Lung microvascular endothelial cell (primary cell): ENCODE measurements at places on chromosomes 4 and X.
A peak's percentile ranks its signal among the peaks of the same experiment; 100 is the strongest.

DNA sequence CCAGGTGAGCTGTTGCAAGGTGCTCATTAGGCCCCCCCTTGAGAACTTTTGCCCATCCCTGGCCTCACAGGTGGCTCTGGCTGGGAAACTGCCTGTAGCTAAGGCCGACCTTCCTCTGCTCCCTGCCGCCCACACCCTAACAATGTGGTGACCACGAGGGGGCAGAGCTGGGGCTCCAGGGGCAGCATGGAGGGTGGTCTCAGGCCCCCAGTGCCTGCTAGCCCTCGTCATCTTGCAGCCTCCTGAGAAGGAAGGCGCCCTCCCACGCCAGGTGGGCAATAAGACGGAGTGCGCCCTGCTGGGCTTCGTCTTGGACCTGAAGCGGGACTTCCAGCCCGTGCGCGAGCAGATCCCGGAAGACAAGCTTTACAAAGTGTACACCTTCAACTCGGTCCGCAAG lies 32.4 kb downstream of the ATP2B3 start:
- DNase-seq: no peak

GRCh38 chr4:173508386-173509035 lies 21.5 kb downstream of the HAND2 start:
- DNase-seq: no peak

DNA sequence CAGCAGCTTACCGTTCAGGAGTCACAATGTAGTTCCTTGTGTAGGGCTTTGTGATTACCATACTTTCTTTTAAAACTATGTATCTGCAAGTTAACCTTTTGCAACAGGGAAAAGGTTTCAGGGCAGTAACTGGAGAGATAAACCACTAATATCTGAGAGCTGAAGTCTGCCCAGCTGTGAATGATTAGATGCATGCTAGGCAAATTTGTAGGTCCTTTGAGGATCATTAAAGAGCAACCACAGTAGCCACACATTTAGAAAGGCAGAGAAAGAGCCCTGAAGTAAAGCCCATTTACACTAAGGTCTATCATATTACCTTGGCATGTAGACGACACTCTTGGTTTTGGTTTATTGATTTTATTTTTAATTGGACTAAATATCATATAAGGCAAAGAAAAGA lies 60.0 kb downstream of the ATP8A1 start:
- DNase-seq: no peak

DNA sequence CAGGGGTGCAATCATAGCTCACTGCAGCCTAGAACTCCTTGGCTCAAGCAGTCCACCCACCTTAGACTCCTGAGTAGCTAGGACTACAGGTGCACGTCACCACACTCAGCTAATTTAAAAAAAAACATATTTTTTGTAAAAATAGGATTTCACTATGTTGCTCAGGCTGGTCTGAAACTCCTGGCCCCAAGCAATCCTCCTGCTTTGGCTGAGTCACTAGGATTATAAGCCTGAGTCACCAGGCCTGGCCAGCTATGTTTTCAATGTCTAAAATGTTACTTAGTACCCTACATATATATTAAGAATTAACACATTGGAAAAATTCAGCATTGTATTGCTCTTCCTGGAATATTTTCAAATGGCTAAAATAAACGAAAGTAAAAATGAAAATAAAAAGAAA lies 37.5 kb downstream of the PNPLA4 start:
- DNase-seq: no peak

DNA sequence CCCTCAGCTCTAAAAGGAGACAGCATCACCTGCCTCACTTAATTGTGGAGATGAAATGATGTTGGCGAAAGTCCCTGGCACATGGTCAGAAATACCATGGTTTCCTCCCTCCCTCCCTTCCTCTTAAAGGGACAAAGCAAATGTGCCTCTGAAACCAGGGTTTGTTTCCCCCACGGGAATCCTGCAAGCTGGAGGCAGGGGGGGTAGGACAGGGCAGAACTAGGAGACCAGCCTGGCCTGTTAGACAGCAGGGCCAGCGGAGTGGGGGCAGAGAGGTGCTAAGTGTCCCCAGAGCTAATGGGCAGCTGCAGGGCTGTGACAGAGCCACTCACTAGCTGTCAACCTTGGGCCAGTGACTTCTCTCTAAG lies 5.7 kb downstream of the RTL5 start:
- DNase-seq: peak; percentile 55

- peak; percentile 50 for DNase-seq
These were observed 87.7 kb downstream of the SHROOM2 start for GRCh38 chrX:9873952-9874351.

GRCh38 chrX:112731793-112732192 lies 52.1 kb upstream of the LHFPL1 start:
- DNase-seq: no peak

DNA sequence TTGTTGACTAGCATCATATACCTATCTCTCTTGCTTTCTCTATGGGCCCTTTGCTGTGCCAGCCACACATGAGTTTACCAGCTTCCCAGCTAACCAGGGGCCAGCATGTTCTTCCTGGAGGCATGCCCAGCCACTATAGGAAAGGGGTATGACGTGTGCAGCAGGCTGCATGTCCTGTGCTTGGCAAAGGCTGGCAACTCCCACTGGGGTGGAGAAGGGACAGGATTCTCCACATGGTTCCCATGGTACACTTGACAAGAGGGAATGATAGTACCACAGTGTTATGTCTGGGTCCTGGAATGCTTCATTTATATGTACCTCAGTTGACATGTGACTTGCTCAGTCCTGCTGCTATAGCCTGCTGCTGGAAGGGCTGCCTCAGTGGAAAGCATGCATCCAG lies 78.8 kb downstream of the TMEM164 start:
- peak; percentile 53 for DNase-seq

DNA sequence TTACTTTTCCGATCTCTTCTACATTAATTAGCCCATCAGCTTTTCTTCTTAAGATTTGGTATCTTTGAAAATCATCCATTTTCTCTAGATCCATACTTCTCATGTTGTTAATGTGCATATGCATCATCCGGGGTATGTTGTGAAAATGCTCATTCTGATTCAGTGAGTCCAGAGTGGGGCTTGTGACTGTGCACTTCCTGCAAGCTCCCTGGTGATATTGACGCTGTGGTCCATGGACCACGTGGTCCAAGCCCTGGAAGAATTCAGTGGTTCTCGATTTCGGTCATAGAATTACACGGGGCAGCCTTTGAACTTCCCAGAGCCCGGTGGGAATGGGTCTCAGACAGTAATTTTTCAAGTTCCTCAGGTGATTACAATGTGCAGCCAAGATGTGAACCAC lies 69.8 kb downstream of the ZFX start:
- no peak for DNase-seq

- no peak for DNase-seq
These were observed 48.2 kb upstream of the PASD1 start for GRCh38 chrX:151515237-151515636.

DNA sequence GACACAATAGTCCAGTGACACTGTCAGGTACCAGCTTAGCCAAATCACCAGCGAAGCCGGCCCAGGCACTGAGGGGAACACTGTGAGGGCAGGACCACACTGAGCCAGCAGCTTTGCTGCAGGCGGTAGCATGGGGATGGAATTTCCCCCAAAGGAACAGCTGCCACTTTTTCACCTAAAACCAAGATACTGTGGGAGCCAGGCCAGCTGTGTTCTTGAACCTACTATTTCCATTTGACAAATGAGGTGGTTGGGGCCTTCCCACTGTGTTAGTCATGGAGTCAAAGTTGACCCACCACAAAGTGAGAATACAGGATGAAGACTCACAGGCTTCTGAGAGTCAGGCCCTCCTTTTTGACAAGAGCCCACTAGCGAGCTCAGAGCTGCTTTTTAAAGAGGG lies 70.7 kb upstream of the SH3RF1 start:
- DNase-seq: peak; percentile 67

- no peak for DNase-seq
These were observed 161.8 kb downstream of the PCDH7 start for GRCh38 chr4:30881985-30882384.

DNA sequence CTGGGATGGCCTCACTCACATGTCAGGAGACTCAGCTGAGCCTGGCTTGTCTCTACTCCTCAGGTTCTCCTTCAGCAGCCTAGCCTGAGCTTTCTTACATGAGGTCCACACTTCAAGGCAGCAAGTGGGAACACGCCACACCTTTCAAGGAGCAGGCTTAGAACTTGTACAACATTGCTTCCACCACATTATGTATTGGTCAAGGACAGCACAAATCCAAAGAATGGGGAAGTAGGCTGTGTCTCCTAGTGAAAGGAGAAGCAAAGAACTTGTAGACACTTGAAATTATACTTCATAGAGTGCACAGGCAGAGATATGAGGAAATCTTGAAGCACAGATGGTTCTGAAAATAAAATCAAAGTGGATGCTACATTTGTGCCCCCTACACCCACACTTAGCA lies 120.9 kb upstream of the NOCT start:
- DNase-seq: no peak

GRCh38 chr4:34139346-34139745 lies 2105.0 kb downstream of the ARAP2 start:
- DNase-seq: no peak

GRCh38 chr4:152708796-152709195 lies 29.0 kb upstream of the TMEM154 start:
- DNase-seq: no peak

- no peak for DNase-seq
These were observed 46.9 kb upstream of the HCCS start for GRCh38 chrX:11064276-11064675.

DNA sequence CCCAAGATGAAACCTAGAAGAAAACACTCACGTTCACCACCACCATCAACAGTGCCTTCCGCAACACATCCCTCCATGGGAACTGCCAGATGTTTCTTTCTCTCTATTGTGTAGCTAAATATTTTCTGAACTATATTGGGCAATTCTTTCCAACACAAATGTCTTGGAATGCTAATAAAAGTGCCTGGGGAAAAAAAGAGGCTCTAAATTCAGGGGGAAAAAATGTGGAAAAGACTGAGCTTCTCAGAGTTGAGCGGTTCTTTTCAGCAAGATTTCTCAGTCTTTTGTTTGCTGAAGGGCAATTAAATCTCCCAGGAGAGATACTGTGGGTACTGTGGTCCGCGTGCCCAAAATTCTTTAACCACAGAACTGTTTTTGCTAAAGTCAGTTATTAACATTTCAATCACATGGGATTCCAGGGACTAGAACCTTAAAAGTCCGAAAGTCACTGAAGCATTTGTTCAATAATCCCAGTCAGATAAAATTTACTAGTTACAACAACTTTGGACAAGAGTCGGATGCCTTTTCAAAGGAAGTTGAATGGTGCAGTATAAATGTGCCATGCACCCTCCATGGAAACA lies 51.9 kb upstream of the DHRSX start:
- DNase-seq: no peak

DNA sequence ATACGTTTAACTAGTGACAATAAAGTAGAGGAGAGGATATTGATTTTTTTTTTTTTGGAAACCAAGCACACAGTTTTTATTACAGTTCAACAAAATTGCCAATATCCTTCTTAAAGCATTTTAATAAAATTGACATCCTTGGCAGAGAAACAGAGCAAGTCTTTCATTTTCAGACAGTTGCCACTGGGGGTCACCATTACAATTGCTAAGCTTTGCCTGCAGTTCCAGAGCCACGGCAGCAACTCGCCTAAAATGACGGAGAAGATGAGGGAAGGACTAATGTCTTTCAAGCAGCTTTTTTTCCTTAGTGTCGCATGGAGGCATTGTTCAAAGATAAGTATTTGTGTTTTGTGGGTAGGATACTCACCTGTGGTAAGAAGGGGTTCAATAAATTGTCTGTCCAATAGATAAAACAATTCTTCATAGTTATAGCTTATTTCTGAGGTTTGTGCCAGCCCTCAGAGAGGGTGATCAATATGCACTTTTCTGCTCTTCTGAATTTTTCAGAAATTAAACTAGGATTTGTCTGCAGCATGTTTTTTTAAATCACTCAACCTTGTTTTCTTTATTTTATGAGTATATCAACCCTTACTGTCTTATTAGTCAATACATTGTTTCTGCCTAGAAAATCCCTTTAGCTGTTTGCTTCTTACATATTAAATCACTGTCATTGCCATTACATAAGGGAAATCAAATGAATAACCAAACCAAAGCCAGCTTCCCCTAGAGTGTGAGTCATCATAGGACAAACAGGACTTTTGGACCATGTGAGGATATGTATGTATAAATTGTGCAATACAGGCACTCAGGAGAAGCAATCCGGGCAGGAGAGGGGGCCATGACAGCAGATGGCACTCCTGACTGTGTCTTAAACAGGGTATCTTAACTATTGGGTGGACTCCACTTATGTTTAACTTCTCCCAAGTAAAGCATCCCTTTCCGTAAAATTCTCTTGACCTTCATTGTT lies 508.1 kb upstream of the ARX start:
- DNase-seq: peak; percentile 90

DNA sequence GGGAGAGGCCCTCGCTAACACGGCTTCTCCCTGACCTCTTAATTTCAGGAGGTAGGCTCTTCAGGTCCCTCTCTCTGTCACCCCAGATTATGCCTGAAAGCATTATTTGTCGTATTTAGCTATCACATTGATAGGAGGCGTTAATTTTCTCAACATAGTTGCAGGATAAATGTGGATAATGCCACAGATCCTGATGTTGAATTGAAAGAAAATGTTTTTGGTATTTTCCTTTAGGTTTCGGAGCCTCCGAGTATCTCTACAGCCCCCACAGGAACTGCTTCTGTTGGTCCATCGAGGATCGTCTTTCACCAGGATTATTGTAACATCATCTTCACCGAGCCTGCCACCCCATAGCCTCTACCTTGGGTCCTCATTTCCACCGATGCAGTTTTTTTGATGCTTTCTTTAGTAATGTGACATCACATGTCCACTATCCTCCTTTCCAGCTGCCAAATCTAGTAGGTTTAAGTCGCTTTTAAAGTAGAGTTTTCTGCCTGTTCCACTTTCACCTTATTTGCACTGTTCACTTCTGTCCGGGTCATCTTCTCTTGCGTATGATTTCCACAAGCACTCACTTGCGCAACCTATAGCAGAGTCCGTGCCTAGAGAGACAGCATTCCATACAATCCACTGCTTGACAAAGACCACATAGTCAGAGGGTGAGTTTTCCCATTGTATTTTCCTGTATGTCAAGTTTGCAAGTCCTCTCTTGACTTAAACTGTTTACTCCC lies 665 bp downstream of the TIGD2 start:
- DNase-seq: peak; percentile 32

- no peak for DNase-seq
These were observed 1056.3 kb upstream of the IGFBP7 start for GRCh38 chr4:58166490-58166889.

- DNase-seq: peak; percentile 89
These were observed 10.9 kb downstream of the LRBA start for GRCh38 chr4:151004222-151004621.

GRCh38 chrX:144946666-144947065 lies 300.6 kb upstream of the SPANXN1 start:
- DNase-seq: no peak

DNA sequence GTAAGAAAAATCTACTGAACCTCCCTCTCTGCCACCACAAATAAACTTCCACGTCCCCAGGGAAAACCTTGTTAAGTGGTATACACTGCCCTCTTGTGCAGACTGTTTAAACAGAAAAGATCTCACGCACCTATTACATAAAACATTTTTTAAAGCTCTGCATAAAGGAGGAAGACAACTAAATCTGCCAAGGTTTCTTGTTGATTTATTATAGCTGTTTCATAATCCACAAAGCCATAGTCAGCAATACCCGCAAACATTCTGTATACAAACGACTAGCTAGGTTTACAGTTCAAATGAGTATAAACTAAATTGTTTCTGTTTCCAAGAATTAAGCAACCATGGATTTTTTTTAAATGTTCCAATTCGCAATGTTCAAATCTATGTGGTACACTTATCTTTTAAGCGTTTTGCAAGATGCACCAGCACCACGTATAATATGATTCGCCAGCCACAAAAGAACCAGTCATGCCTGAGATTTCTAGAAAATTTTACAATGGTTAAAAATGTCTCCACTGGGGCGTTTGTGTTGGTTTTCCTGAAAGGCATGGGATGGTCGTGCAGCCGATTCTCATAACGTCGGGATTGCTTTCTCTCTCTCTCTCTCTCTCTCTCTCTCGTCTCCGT lies 164.6 kb downstream of the PRKX start:
- peak; percentile 5 for DNase-seq
